ENCODE measurements at places on chromosomes 2 and 18.
A peak's percentile ranks its signal among the peaks of the same experiment; 100 is the strongest.

DNA sequence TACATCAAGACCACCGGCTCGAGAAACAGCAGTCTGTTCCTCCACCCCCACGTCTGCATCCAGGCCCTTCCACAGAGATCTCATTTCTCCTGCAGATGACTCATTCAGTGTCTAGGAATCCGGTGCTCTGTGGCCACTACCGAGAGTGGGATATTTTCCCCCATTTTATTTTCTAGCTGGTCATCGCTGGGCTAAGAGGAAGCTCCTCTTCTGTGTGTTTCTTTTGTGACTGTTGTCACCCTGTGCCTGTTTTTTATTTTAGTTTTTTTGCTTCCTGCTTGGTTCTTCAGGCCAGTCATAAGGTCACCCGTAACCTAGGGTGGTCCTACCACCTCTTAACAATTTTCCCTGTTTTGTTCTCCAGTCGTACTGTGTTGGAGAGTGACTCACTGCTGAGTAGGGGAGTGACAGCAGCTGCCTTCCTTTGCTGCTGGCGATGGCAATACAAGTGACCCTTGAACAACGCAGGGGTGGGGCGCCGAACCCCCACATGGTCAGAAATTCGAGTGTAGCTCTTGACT is 6.7 kb downstream of the RAMP1 start:
- no peak for DNase-seq

- peak; percentile 49 for DNase-seq
Measured at GRCh38 chr2:42385225-42385624, 24.2 kb upstream of the COX7A2L start.

- DNase-seq = no peak
Measured at GRCh38 chr18:9574473-9575115, 39.8 kb downstream of the PPP4R1 start.

DNA sequence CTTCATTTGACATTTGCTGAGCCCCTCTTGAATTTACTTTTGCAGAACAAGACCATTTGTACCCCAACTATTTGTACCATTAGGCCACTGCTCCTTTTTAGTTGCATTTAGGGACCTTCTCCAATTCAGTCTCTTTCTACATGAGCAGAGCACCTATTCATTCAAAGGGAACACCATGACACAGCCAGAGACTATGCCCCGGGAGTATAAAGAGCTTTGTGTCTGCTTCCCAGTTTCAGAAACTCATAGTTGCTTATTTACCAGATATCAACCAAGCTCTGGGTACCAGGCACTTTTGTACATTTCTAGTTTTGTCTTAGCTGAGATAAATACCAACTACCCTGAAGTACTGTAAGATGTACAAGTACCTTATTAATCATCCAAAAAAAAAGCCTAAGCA is 269.1 kb upstream of the SIX3 start:
- DNase-seq = no peak

DNA sequence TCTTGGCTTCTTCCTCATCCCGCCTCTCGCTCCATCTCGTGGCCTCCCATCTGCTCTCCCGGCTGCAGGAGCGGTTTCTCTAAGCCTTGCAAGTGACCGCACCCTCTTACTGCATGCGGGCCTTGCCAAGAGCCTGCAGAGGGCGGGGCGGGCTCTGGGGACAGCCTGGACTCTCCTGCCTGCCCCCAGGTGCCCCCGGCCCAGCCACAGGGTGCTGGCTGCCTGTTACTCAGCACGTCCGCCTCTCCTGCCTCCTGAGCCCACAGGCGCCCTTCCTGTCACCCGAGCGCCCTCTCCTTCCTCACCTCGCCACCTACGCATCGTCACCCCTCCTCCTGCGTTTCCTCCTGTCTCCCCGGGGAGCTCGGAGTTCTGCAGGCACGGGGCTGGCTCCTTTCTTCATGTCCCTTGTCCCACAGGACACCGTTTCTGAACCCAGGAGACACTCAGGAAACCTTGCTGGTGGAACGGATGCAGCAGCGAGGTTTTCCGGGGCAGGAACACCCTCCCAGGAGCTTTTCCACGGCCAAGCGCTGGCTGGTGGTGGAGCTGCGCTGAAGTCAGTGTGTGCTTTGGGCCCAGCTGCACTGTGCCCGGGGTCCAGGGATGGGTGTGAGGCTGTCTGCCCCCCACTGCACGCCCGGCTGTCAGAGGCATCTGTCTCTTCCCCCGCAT is 28.5 kb downstream of the HPCAL1 start:
- DNase-seq = peak; percentile 60

- no peak for DNase-seq
Measured at GRCh38 chr2:10575609-10576280, 114.0 kb downstream of the NOL10 start.

GRCh38 chr2:204401114-204401513 is 144.2 kb upstream of the PARD3B start:
- no peak for DNase-seq

DNA sequence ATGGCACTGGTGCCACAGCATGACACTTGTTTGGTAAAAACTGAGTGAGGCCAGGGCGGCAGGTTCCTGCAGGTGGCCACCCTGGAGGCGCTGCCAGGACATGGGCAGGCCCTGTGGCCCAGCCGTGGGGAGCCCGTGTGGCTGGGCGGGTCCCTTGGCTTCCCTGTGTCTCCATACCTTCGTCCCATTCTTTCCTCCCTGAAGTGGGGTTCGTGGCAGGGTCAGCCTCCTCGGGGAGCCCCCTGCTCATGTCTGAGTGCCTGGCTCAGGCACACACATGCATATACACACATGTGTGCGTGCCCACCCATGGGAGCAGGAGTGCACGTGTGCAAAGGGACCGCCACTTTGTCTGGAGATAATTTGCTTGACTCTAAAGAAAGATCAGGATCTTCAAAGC is 86.5 kb upstream of the HDAC4 start:
- DNase-seq = no peak

- no peak for DNase-seq
Measured at GRCh38 chr2:237128026-237128703, 42.5 kb downstream of the COPS8 start.

DNA sequence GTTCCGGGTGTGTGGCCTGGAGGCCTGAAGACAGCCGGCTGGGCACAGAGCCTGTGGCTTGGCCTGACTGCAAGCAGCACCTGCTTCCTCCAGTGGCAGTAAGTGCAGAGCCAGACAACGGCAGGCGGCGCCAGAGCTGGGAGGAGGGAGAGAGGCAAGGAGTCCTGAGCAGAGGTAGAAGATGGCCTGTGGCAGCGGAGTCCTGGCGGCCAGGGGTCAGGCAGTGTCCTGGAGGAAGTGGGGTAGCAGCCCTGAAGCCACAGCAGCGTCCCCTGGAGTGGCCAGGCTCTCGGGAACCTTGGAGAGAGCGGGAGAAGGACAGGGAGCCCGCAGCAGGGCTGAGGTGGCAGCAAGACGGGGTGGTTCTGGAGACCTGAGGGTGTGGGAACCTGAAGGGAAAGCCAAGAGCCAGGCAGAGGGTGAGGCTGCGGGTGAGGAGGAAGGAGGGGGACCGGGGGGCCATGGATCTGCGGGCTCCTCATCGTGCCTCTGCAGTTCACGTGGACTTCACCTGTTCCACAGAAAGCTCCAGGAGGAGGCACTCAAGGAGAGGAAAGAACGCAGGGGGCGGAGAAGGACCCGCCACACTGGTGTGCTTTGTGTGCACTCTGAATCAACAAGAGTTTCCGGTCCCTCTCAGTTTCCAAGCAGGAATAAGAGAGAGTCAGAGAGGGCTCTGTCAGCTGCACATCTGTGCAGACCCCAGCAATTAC is 85.9 kb downstream of the USP40 start:
- DNase-seq = no peak

GRCh38 chr2:83115606-83116005 is 1343.5 kb downstream of the SUCLG1 start:
- no peak for DNase-seq

DNA sequence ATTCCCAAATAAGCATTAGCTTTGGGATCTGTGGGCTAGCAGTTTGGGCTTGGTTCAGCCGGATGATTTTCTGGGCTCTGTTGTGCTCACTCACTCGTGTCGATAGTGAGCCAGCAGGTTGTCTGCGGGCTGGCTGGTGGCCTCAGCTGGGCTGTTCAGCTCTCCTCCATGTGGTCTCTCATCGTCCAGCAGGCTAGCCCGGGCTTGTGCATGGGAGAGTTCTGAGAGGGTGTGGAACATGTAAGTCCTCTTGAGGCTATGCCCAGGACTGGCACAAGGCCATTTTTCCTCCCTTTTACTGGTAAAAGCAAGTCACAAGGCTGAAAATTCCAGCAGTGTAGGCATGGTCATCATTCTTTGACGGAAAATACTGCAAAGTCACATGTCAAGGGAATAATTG is 38.5 kb downstream of the NTSR2 start:
- no peak for DNase-seq

DNA sequence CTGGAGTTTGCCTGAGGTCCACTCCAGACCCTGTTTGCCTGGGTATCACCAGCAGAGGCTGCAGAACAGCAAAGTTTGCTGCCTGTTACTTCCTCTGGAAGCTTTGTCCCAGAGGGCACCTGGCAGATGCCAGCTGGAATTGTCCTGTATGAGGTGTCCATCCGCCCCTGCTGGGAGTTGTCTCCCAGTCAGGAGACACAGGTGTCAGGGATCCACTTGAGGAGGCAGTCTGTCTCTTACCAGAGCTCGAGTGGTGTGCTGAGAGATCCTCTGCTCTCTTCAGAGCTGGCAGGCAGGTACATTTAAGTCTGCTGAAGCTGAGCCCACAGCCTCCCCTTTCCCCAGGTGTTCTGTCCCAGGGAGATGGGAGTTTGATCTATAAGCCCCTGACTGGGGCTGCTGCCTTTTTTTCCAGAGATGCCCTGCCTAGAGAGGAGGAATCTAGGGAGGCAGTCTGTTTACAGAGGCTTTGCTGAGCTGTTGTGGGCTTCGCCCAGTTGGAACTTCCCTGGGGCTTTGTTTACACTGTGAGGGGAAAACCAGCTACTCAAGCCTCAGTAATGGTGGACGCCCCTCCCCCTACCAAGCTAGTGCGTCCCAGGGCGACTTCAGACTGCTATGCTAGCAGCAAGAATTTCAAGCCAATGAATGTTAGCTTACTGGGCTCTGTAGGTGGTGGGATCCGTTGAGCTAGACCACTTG is 34.7 kb downstream of the TFPI start:
- no peak for DNase-seq

DNA sequence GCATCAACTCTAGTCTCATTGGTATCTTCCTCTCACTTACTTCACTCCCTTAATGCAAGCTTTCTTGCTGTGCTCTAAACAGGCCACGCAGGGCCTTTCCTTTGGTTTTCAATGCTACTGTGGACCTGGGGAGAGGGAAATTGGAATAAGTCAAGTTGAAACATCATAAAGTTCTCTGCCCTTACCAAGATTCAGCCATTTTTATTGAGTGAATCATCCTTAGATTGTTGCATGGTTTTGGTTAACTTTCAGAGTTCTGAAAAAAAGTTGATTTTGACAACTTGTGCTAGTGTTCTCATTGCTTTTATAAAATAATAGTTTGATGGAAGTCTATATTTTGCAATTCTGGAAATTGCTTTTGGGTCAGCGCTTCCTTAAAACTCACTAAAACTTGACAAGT is 852.8 kb upstream of the ACVR2A start:
- no peak for DNase-seq

GRCh38 chr2:126661702-126662500 is 5.9 kb downstream of the GYPC start:
- no peak for DNase-seq

- DNase-seq = no peak
Measured at GRCh38 chr2:233278921-233279320, 27.4 kb downstream of the ATG16L1 start.

DNA sequence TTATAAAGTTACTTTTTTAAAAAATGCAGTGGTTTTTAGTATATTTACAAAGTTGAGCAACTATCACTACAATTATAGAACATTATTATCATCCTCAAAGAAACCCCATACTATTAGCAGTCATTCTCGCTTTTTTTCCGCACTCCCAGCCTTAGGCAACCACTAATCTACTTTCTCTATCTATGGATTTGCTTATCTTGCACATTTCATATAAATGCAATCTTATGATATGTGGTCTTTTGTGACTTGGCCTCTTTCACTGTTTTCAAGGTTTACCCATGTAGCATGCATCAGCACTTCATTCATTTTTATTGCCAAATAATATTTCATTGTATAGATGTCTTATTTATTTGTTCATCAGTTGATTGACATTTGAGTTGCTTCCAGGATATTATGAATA is 273.4 kb downstream of the AGPS start:
- no peak for DNase-seq

DNA sequence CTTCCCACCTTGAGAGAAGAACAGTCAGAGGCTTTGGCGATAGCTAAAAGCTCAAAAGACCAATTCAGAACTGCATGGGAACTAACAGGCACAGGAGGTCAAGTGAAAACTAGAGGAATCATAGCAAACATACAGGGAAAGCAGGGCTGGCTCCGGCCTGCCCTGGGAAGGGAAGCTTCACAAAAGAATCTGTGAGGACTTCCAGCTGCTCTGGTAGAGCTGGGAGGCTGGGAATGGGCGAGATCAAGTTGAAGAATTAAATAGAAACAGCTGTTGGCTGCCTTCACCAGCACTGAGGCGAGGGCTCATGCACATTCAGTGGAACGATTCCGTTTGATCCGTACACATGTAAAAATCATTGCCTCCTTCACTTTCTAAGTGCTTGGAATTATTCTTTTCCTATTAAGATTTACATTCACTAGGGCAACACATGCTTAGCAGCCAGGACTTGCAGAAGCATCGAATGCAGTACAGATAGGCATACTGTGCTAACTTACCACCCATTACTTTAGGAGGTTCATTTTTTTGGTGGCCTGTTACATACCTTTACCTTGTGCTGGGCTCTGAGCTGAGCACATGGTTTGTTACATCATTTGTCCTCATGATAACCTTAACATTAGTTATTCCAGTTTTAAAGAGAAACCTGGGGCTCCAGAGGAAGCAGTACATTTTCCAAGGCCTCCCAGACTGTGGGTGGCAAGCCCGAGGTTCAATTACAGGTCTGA is 125.4 kb upstream of the RNF152 start:
- no peak for DNase-seq

GRCh38 chr2:165305391-165306096 is 66.3 kb downstream of the SCN2A start:
- DNase-seq = no peak

GRCh38 chr2:24199968-24200590 is 25.2 kb downstream of the FAM228A start:
- no peak for DNase-seq

DNA sequence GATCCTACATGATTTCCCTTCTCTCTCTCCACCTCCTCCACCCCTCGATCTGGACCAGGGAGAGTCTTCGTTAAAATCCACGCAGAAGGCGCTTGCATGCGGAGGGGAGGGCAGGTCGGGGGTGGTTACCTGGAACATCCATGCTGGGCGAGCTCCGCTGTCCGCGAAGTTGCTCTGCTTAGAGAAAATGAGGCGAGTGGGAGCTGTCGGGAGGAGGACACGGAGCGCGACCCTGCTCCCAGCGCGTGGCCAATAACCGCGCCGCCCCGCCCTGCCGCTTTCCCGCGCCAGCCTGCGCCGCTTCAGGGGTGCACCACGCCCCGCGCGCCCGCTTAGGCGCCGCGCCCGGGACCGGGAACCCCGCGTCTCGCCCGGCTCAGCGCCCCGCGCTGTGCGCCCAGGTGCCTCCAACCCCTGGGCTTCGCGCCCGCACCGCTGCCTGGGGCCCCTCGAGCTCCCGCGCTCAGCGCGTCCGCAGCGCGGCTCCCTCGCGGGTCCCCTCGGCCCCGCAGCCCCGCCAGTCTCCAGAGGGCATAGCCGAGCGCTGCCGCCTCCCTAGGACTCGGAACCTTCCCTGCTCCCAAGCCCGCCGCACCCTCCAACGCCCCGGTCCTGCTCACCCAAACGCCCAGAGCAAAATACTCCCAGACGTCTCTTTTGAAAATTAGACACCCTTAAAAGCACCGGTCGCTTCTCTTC is 636 bp downstream of the CBLN2 start:
- DNase-seq = no peak
